ENCODE measurements at places on chromosomes 2 and 18.
A peak's percentile ranks its signal among the peaks of the same experiment; 100 is the strongest.

DNA sequence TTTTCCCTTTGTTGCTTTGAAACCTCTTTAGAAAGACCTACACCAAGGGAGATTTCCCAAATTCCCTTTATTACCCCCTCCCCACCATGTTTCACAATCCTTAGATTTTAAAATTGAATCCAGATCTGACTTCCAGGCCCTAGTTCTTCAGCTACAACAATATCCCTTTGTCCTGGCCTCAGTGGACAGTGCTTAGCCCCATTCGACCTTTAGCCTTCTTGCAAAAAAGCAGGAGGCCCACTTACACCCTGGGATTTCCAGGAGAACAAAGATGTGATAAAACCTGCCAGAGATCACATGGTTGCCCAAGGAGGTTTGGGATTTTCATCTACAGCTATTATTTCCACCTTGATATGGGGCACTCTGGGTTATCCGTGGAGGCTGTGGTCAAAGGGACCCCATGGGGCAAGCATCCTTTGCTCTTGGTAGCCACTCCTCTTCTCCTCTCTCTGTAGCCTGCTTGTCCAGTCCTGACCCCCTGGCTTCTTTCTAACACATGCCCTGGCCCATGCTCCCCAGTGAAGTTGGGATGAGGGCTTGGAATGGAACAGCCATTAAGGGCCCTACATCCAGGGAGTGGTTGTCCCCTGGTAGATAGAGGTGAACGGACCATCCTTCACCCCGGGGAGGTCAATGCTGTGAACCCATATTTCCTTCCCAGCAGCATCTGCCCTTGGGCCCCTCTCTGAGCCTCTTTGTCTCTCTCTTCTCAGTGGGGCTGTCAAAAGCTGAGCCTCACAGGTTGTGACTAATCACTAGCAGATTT, 267.4 kb downstream of the DYSF start:
- no peak for DNase-seq

DNA sequence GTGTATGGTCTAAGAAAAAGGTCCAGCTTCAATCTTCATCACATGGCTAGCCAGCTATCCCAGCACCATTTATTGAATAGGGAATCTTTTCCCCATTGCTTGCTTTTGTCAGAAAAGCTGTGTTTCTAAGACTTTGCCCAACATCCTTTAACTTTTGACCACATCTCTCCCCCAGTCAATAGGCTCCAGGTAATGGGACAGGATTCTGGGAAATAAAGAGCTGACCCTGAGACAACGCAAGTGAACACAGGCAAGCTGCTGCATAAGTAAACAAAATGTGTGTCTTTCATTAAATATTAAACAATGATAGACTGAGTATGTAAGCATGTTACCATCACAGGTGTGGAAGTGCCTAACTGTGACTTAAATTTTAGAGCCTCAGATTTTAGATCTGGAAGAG, 23.0 kb downstream of the FAM110C start:
- DNase-seq = no peak

GRCh38 chr2:212732860-212733259, 194.3 kb upstream of the ERBB4 start:
- no peak for DNase-seq

GRCh38 chr2:45891719-45892424, 240.4 kb downstream of the PRKCE start:
- DNase-seq = no peak

GRCh38 chr2:233116946-233117345, 56.8 kb downstream of the INPP5D start:
- no peak for DNase-seq

DNA sequence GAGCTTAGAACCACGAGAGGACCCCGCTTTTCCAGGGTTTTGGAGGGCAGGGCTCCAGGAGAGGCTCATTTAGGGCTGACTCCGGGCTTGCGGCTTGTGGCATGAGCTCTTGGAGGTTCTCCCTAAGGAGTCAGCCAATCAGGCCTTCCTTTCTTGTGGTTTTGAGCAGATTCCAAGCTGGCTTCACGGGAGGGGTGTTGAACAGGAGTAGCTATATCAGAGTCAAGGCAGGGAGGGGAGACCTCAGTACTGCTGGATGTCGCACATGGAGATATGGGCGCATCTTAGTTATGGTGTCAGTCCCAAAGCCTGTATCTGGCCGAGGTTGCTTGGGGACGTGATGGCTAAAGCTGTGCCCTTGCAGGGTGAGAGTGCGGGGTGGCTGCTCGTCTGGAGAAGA, 98.6 kb downstream of the AGAP1 start:
- DNase-seq = no peak

DNA sequence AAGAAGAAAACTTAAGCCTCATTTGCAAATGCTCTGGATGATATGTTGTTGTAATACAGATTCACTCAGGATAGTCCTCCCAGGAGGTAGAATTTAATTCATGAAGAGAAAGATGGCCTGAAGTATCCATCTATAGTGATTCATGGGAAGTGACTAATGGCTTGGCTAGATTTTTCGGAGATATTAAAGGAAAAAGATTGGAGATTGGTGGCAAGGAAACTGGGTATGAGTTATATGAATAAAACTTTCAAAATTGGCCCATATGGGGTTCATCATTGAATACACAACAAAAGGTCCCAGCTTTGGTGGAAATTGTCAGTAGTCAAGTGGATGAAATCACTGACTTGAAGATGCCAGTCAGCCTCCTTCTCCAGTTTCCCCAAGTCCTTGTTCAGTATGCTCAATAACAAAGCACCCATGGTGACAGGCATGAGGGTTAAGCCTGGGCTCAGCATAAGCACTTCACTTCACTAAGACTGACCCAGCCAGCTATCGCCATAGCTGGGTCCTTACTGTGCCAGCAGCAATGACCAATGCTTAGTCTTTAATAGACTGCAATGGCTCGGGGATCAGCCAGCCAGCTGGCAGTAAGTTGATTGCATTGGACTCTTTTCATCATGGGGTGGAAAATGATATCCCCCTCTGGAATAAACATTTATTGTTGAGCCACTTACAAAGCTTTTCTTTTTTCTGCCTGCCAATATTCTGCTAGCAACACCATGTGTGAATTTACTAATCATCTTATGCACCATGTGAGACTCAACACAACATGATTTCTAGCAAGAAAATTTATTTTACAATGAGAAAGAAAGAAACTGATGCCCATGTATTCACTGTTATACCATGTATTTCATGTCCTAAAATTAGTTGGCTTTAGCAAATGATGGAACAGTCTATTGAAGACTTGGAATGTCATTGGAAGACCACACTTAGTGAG, 176.6 kb upstream of the TACR1 start:
- no peak for DNase-seq

- DNase-seq = no peak
Observed at GRCh38 chr2:219120082-219120481, 40.5 kb downstream of the NHEJ1 start.

DNA sequence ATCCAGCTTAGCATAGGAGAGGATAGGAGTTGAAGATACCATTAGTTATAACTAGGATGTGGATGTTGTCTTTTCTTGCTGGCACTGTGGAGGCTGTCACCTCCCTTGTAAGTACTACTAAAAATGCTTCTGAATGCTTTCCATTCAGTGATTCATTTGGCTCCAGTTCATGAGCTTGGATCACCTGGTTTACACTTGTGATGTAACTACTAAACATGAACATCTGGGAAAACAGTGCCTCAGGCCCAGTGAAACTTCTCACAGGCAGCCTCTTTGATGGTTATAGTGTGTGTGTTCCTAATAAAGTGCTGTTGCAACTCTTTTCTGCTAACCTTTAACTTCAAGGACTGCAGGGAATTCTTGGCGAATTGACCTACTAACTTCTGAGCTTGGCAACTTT, 13.0 kb upstream of the SLC9A2 start:
- no peak for DNase-seq

GRCh38 chr2:216392945-216393840, 19.1 kb upstream of the SMARCAL1 start:
- DNase-seq = no peak

- peak; percentile 54 for DNase-seq
Observed at GRCh38 chr2:203551778-203552177, 16.7 kb upstream of the RAPH1 start.

DNA sequence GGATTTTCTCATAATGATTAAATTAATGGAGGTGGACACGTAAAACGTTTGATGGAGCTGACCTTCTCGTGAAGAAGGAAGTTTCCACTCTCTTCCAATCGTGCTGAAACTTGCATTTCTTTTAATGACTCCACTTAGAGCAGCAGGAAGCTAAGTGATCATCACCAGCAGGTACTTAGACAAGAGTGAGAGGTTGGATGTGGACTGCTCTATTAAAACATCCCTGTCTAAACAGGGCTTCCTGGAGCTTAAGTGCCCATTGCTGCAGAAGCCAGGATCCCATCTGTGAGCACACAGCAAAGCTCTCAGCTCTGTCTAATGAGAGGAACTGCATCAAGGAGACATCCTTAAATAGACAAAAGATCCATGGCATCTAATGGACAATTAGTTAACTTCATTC, 1539.5 kb upstream of the CELF4 start:
- no peak for DNase-seq

- no peak for DNase-seq
Observed at GRCh38 chr2:26039603-26040323, 5.9 kb downstream of the RAB10 start.

DNA sequence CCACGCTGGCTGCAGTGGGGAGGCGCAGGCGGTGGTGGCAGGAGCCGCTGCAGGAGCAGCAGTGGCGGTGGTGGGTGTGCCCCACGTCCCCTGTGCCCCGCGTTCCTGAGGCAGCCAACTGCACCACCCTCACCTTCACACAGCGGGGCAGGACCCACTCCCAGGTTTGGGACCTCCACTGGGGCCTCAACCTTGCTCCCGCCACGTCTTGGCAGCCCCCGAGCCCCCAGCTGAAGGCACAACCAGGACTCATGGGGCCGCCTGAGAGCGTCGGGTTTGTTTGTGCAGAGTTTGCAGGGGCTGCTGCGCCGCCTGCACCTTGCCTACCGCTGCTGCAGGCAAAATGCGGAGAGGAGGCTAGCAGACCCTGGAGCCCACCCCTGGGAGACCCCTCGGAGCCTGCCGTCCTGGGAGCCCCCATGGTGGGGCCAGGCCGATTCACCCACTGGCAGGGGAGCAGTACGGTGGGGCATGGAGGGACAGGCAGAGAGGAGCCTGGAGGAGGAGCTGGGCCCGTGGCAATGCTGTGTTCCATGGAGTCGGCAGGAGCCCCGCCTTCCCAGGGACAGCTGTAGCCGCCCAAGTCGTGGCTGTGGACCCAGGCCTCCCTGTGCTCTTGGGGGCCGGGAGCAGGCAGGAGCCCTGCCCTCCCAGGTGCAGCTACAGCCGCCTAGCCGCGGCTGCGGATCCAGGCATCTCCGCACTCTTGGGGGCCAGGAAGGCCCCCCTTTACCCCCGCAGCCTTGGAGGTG, 14.7 kb upstream of the EML6 start:
- DNase-seq = peak; percentile 72

DNA sequence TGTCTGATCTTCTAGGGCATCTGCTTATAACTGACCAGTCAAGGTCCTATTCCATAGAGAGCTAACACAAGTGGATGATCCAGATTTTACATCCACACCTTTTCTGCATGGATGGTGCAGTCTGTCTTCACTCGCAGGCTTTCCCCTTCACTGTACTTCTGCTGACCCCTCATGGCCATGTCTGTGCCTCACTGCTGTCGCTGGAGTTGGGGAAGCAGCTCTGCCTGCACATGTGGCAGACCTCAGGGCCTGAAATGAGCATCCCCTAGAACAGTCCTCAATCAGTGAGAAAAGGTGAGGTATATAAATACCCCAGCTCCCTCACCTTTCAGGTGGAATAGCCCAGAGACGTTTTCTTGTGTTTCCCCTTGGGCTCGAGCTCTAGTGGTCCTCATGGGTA, 233.8 kb downstream of the ANKRD36B start:
- DNase-seq = no peak

GRCh38 chr18:9115984-9116383, 13.5 kb downstream of the NDUFV2 start:
- DNase-seq = no peak

GRCh38 chr2:84495539-84496146, 20.7 kb upstream of the DNAH6 start:
- no peak for DNase-seq

DNA sequence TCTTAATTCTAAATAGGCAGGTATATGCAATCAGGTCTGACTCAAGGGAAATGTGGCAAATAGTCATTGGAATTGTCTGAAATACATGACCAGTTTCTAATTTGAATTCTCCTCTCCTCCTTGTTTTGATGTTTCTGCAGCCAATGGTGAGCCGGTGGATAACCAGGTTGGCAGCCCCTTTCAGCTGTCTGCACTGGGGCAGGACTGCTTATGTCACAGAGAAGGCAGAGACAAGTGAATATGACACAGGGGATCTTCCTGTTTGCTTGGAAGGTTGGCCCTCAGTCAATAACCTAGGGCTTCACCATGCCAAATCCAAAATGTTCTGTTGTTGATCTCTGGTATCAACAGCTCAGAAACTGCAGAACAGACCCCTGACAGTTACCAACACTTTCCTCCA, 12.1 kb downstream of the MYT1L start:
- no peak for DNase-seq

GRCh38 chr18:45518311-45519155, 96.7 kb upstream of the SLC14A2 start:
- DNase-seq = no peak

DNA sequence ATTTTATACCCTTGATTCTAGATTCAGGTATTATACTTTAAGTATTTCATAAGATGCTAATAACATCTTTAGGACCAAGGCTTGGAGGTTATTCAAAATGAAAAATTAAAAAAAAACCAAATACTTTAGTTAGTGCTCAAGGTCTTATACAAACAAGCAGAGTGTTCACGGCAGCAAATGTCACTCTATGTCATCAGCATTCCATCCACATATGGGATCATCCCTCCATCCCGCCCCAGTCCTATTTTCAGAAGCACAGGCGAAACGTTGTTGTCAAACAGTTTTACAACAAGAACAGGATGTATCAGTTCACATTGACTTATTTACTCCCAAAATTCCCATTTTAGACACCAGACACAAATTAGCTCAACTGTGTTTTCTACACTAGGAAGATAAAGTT, 83.7 kb downstream of the DSEL start:
- DNase-seq = no peak

- DNase-seq = peak; percentile 38
Observed at GRCh38 chr18:23618862-23619387, 32.6 kb upstream of the NPC1 start.

DNA sequence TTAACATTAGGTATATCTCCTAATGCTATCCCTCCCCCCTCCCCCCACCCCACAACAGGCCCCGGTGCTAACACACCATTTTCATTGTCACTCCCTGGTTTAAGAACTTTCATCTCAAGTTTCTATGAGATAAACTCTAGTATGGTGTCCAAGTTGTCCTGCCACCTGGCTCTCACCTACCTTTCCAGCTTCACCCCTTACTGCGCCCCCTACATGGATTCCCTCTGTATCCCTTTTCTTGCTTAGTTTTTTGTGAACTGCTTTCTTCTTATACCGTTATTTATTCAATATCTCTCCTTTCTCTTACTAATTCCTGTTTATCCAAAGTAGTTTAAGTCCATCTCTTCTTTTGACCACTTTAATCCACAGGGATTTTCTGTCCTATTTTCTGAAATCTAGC, 15.2 kb downstream of the EML4 start:
- no peak for DNase-seq

DNA sequence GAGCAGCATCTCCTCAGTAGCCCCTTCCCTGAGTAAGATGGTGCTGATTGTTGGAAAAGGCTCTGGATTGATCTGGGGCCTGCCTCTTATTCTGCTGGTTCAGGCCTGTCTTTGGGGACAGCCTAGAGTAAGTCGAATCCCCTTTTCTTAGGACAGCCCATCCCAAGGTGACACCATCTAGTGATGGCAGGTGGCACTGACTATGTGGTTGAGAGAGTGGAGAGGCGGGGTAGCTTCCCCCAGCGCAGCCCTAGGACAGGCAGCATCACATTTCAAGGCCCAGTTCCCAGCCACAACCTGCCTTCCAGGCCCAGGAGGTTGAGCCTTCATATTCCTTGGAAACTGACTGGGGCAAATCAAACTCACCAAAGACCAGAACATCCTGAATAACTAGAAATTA, 69.1 kb upstream of the B3GNT7 start:
- no peak for DNase-seq
